A549 (cell line): ENCODE measurements at places on chromosomes 11 and 22. TPM values are rescaled to one million over a fixed set of nuclear protein-coding genes. Genes with fewer than 3 reads are reported as not detected.

GRCh38 chr11:120749395-120749794 is 237.8 kb downstream of the GRIK4 start:
- DNase-seq: no peak

GNAZ gene
- 1.9 to 2.5 TPM (median 2.1 TPM) in 3 replicates for polyA plus RNA-seq

- DNase-seq: peak; percentile 8
These were observed 30.0 kb upstream of the RAB39A start for GRCh38 chr11:107898270-107898669.

GRCh38 chr11:103594283-103594682 is 442.2 kb upstream of the DDI1 start:
- DNase-seq: no peak

MRGPRE gene
- polyA plus RNA-seq: not detected in 3 replicates

- DNase-seq: no peak
These were observed 12.8 kb upstream of the TRMU start for GRCh38 chr22:46322711-46323110.

- DNase-seq: no peak
These were observed 37.4 kb downstream of the CALCA start for GRCh38 chr11:14934641-14935351.

LIPT2 gene
- 3.8 to 4.9 TPM (median 4.8 TPM) in 3 replicates for polyA plus RNA-seq

FAM111B gene
- polyA plus RNA-seq: 11.0 to 12.6 TPM (median 11.6 TPM) in 3 replicates

DNA sequence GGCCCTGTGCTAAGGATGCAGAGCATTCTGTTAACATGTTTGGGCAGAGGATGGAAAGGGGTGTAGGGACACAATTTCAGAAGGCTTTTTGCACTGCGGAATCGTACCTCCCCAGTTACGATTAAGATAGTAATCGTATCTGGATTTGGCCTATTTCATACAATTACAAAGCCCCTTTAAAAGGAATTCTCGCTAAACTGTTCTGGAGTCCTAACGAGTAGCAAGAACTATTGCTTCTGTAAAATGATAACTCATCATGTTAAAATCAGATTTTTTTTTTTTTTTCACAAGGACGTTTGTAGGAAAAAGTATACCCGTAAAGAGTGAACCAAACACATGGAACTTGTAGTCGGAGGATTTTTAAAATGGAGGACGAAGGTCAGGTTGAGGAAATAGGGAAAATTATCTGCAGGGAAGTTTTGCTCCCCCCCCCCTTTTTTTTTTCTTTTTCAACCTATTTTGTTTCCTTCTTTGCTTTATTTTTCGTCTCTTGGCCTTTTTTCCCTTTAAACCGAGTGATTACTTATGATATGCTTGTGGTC is 934 bp downstream of the HSD17B12 start:
- DNase-seq: peak; percentile 40

HBD gene
- not detected in 3 replicates for polyA plus RNA-seq

- DNase-seq: no peak
These were observed 99.3 kb downstream of the CWC15 start for GRCh38 chr11:94873916-94874540.

LRRC32 gene
- 0.08 to 0.25 TPM (median 0.16 TPM) in 3 replicates for polyA plus RNA-seq

CEND1 gene
- polyA plus RNA-seq: 1.0 to 1.3 TPM (median 1.0 TPM) in 3 replicates

BTBD18 gene
- not detected in 3 replicates for polyA plus RNA-seq

- no peak for DNase-seq
These were observed 183.8 kb upstream of the NTM start for GRCh38 chr11:131186629-131187101.

TRIM29 gene
- polyA plus RNA-seq: 2.5 to 3.6 TPM (median 3.1 TPM) in 3 replicates

DNA sequence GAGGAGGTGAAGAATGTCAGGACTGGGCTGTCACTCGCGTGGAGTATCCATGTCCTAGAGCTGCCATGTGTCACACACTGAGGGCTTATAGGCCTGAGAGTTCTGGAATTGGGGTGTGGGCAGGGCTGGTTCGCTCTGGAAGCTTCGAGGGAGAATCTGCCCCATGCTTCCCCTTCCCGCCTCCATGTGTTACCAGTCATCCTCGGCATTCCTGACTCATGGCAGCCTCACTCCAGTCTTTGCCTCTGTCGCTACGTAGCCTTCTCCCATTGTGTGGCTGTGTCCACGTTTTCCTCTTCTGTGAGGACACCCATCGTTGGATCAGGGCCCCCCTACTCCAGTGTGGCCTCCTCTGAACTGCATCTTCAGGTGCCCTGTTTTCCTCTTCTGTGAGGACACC is 301.2 kb downstream of the TBC1D22A start:
- DNase-seq: no peak

VPS51 gene
- 46.7 to 51.7 TPM (median 51.0 TPM) in 3 replicates for polyA plus RNA-seq

NCR3LG1 gene
- polyA plus RNA-seq: 1.1 to 1.4 TPM (median 1.3 TPM) in 3 replicates

GRIK4 gene
- not detected in 3 replicates for polyA plus RNA-seq

DNA sequence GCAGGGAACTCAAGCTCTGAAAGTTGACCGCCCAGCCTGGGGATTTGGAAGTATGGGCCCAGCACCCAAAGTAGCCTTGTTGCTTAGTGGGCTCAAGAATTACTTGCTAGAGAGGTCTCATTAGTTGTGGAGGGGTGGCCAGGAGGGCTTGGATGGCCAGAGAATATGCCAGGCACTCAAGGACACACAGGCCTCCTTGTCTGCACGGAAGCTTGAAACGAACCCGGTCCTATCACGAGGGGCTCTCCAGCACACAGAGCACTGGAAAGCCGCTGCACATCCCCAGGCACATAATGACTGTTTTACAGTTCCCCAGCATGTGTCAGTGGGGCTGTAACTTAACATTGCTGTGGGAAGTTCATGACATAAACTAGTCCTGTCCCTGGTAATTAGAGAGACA is 55.9 kb downstream of the NAT10 start:
- no peak for DNase-seq

- no peak for DNase-seq
These were observed 13.3 kb downstream of the ACCS start for GRCh38 chr11:44079376-44079775.

DNA sequence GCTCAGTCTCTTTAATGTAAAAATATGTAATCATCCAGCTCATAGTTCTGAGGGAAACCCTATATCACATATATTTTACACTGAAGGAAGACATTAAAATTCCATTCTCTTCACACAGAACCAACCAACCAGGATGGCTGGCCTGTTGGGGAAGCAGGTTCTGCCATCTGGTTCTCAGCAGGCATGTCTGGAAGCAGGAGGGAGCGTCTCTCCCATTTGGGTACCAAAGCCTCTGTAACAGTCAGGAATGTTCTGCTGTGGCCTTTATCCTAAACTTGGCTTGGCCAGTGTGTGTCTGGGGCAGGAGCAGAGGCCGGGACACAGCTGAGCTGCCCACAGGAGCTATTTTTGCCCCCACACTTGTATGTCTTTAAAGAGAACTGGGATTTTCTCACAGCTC is 29.2 kb downstream of the SGSM3 start:
- no peak for DNase-seq

- peak; percentile 46 for DNase-seq
These were observed 33.4 kb upstream of the EIF3D start for GRCh38 chr22:36562261-36562835.
